Left renal pelvis (tissue), 4 donors: ENCODE measurements at places on chromosomes 3 and 15.
A peak's percentile ranks its signal among the peaks of the same experiment; 100 is the strongest.

DNA sequence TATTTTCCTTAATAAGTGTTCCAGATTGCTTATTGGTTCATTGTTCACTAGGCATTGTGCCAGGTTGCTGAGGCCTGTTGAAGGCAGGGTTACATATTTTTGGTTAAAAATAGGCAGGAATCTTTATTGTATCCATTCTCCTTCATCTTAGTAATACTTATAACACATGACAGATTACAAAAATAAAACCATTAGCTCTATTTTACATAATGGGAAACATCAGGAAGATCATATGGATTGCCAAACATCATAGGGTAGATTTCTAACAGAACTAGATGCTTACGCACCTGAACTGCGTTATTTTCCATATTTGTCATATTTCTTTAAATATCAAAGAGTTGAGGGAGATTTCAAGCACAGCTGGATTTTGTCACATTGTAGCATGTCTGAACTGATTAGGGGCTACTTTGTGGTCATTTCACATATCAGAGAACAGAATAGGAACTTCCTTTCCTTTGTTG is 462.9 kb upstream of the SGO1 start:
- DNase-seq: no peak

- DNase-seq: no peak
These were observed 39.6 kb downstream of the SLCO2A1 start for GRCh38 chr3:133989936-133990702.

- no peak for DNase-seq
These were observed 437.7 kb downstream of the RAP2B start for GRCh38 chr3:153599685-153600084.

DNA sequence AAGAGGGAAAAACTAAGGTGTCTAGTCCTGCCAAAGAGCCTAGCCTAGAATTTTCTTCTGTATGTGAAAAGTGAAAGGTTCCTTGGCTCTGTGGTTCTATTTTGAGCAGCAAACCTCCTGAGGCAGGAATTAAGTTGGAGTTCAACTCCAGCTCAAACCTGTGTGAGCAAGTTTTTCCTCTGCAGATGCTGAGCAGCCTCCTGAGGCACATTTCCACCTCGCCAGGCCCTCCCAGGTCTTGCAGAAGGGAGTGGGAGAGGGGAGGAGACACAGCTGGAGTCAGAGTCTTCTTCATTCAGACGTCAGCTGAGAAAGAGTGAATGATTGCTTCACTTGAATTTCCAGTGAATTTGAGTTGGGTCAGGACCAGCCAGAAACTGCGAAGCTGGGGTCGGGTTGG is 69.5 kb upstream of the ETV5 start:
- no peak for DNase-seq

DNA sequence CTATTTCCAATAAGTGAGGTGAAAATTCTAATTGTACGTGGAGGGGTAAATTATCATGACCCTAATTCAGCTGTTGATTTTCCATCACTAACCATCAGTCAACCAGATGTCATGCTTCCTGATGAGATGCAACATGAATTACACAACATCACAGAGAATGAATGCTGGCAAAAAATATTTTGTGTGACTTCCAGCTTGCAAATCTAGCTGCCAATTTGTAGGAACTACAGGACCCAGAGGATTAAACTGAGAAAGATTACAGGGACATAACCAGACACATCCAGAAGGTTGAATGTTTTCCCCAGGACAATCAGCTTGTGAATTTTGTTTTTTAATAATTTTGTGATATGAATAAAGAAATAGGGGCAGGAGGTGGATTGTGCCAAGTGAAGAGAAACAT is 349.0 kb upstream of the ATP10A start:
- no peak for DNase-seq

- no peak for DNase-seq
These were observed 204.1 kb downstream of the STXBP5L start for GRCh38 chr3:121111914-121112612.

GRCh38 chr3:133943639-133944141 is 48.0 kb upstream of the RAB6B start:
- no peak for DNase-seq

DNA sequence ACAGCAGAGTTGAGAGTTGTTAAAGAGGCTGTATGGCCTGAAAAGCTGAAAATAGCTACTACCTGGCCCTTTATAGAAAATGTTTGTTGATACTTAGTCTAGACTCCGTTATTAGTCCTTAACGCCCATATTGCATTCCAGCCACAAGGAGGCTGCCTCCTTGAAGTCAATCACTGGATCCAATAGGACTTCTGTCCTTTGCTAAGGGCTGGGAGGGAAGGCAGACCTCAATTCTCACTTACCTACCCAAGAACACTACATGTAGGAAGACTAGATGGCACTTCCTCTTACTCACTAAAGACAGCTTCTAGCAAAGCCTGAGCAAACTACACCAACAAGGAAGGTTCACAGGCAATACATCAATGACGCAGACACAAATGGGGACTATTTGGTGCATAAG is 139.5 kb upstream of the HACD2 start:
- DNase-seq: no peak

GRCh38 chr3:72137865-72138861 is 353.2 kb upstream of the PROK2 start:
- DNase-seq: no peak

GRCh38 chr3:129756871-129757270 is 136.6 kb downstream of the TMCC1 start:
- DNase-seq: no peak

- no peak for DNase-seq
These were observed 22.0 kb downstream of the SLC7A14 start for GRCh38 chr3:170563712-170564423.

GRCh38 chr3:115623044-115623868 is at the start of gene GAP43:
GAP43 (plus strand) TSS chr3:115623510; CDS start chr3:115623690, 180 bp downstream.
- DNase-seq: peak; percentile 10

GRCh38 chr15:89167267-89168176 is 53.9 kb downstream of the RLBP1 start:
- no peak for DNase-seq

DNA sequence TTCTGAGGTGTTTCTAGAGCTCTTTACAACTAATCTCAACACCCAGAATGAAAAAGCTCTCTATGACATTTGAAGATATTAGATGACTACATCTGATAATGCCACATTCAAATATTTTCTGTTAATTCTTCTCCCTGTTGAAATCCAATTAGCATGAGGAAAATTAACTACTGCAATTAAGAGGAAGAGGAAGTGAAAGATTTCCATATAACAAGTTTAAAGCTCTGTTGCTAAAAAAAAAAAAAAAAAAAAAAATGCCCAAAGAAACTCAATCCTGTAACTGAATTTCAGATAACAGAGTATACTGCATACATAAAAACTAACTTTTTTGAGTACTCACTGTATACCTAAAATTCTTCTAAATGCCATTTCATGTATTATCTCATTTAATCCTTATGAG is 109.8 kb downstream of the TNIK start:
- DNase-seq: no peak

DNA sequence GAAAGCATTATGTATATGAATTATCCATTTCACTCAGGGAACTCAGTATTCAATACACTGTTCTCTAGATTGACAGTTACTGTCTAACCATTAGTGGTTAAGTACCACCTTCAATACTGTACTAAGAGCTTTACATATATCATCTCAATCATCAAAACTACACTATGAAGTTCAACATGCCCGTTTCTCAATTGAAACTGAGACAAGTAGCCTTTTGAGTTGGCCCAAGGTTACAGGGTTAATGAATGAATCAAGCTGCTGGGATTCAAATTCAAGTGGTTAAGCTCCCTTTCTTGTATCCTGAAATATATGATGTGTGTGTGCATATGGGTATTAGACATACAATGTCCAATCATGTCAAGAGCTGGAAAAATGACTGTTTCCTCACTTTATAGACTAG is 5.8 kb downstream of the TASOR start:
- DNase-seq: no peak

- DNase-seq: no peak
These were observed 66.2 kb downstream of the FRMD4B start for GRCh38 chr3:69319652-69320051.

- DNase-seq: no peak
These were observed 72.9 kb downstream of the TMCC1 start for GRCh38 chr3:129820587-129820986.

- no peak for DNase-seq
These were observed 128.4 kb upstream of the TP63 start for GRCh38 chr3:189502676-189503257.

- no peak for DNase-seq
These were observed 53.9 kb upstream of the TASOR start for GRCh38 chr3:56737006-56737405.

GRCh38 chr15:91821458-91821857 is 32.0 kb upstream of the SLCO3A1 start:
- DNase-seq: no peak

DNA sequence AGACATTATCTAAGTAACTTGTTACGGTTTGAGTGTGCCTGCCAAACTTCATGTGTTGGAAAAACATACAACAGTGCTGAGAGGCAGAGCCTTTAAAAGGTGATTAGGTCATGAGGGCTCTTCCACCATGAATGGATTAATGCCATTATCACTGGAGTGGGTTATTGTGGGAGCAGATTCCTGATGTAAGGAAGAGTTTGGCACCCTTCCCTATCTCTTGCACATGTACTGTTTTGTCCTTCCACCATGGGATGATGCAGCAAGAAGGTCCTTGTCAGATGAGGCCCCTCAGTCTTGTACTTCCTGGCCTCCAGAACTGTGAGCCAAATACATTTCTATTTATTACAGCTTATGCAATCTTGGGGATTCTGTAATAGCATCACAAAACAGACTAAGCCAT is 413.9 kb downstream of the EPHA3 start:
- no peak for DNase-seq

- no peak for DNase-seq
These were observed 55.9 kb upstream of the KLF13 start for GRCh38 chr15:31270767-31271166.

- DNase-seq: no peak
These were observed 70.2 kb upstream of the GADL1 start for GRCh38 chr3:30964612-30965011.

- DNase-seq: no peak
These were observed 82.6 kb upstream of the TRIM42 start for GRCh38 chr3:140595295-140595694.

DNA sequence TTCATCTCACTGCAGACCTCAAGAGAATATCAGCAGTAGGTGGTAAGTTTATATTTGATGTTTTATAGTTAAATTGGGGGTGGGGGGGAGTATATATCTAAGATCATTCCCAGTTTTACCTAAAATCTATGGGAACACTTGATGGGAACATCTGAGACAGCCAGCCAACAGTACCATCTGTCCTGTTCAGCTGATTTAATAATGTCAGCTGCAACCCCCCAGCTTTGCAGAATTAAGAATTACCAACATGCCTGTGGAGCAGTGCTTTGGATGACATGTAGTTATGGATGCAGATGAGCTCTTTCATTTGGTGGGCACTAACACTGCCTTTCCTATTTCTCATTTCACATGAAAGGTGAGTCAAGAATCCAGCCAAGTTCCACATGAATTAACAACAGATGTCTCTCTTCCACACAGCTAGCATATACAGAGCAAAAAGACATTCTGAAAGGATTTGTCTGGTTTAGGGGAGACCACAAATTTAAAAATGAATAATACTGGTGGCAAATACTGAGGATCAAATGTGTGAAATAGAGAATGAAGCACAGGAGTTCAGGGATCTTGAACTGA is 76.2 kb downstream of the SETD5 start:
- no peak for DNase-seq

DNA sequence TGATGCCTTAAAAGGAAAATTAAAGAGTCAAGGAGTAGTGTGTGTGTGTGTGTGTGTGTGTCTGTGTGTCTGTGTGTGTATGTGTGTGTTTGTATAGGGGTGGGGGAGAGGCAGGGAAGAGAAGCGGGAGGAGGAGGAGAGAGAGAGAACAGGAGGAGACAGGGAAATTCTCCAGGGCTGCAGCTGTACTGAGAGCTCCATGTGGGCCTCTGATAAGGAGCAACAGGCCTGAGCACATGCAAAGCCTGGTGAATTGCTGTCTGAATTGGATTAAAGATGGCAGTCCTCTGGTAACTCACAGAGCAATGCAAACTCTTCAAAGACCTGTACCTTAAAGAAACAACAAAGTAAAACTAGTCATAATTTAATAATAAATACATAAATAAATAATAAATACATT is 70.6 kb downstream of the SEMA6D start:
- DNase-seq: no peak
